NCI-H1092 (cell line): ENCODE measurements at places on chromosomes 13 and 19.

GRCh38 chr19:3047496-3048189 lies 14.7 kb downstream of the TLE5 start:
- DNase-seq = peak; percentile 63

- DNase-seq = no peak
Observed at GRCh38 chr13:93882086-93882651, 597.3 kb downstream of the DCT start.

- DNase-seq = no peak
Observed at GRCh38 chr13:20519875-20520274, 5.8 kb downstream of the CRYL1 start.

GRCh38 chr19:51598159-51598915 lies 27.3 kb downstream of the ZNF175 start:
- no peak for DNase-seq

- DNase-seq = no peak
Observed at GRCh38 chr19:4966591-4966990, 2.3 kb upstream of the KDM4B start.

DNA sequence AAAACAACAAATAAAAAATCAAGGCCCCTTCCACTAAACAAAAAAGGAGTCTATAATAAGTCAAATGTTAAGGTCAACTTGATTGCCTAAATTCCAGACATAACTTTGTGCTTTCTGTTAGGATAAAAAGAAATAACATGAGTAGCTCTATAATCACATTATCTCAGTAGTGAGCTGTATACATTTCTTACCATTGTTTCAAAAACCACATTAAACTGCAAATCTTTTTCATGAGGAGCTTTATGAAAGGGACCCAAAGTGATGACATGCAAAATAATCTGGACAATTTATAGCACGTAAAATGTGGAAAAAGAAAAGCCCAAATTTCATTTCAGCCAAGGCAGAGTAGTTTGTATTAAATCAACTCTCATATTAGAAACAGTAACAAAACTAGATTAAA lies 269.2 kb downstream of the KLF12 start:
- DNase-seq = no peak

DNA sequence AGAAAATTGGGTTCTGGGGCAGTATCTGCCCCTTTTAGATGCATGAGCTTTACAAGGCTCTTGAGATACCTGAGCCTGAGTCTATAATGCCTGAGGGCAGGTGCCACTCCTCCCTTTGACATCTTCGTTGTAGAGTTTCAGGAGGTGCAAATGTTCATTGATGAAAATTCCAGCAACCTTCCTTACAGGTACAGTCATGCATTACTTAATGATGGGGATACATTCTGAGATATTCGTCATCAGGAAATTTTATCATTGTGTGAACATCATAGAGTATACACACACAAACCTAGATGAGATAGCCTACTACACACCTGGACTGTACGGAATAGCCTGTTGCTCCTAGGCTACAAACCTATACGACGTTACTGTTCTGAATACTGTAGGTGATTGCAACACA lies 310.0 kb downstream of the SHISA2 start:
- DNase-seq = no peak

DNA sequence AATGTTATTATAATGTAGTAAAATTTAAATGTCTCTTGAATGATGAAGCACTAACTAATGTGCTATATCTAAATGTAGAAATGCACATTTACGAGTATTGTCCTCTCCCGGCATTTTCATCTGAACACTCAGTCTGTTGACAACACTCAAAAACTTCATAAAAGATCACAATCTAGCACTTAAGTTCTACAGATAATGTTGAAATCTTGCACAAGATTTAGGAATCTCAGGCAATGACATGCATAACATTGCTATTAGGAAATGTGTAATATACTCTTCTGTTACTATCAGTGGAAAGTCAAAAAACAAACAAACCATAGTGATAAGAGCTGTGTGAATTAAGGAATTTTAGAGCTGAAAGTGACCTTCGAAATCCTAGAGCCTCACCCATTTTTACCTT lies 37.5 kb upstream of the XPO4 start:
- DNase-seq = no peak
